ENCODE measurements at places on chromosomes 4 and X. TPM values are rescaled to one million over a fixed set of nuclear protein-coding genes. Genes with fewer than 3 reads are reported as not detected.

NEXMIF gene
- 0.70 TPM for total RNA-seq

GPRASP3 gene
- total RNA-seq, result 1.3 TPM

RRAGB gene
- total RNA-seq, result 4.9 TPM

- DNase-seq, result no peak
These were observed 55.5 kb upstream of the LNX1 start for GRCh38 chr4:53646795-53647194.

GRCh38 chr4:26765515-26765914 lies 95.1 kb upstream of the STIM2 start:
- DNase-seq, result no peak

GRCh38 chrX:151227627-151228026 lies 51.2 kb downstream of the GPR50 start:
- DNase-seq, result no peak

CDS1 gene
- total RNA-seq, result 0.24 TPM

FABP2 gene
- total RNA-seq, result not detected

GRCh38 chr4:130600706-130601105 lies 1504.8 kb downstream of the C4orf33 start:
- DNase-seq, result no peak

Data from activated CD4-positive, alpha-beta memory T cell treated with anti-CD3 and anti-CD28 coated beads for 36 hours (primary cell).